ENCODE measurements at places on chromosomes 12 and 14. TPM values are rescaled to one million over a fixed set of nuclear protein-coding genes. Genes with fewer than 3 reads are reported as not detected.
A peak's percentile ranks its signal among the peaks of the same experiment; 100 is the strongest.

DNA sequence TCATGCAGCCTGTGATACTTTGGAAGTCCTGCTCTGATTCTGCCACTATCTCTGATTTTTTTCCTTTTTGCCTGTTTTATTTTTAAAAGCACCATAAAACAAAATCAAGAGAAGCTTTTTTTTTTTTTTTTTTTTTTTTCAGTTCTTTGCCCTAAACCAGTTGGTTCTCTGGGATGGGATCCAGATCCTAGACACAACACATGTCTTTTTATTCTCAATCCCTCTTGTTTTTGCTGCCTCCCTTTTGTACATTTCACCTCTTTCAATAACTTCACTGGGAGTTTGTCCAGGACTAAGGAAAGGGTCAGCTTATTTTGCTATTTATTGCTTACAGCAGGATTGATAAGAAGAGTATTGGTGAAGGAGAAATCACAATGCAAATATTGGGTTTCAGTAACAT, 139.4 kb downstream of the GRIP1 start:
- no peak for DNase-seq

DNA sequence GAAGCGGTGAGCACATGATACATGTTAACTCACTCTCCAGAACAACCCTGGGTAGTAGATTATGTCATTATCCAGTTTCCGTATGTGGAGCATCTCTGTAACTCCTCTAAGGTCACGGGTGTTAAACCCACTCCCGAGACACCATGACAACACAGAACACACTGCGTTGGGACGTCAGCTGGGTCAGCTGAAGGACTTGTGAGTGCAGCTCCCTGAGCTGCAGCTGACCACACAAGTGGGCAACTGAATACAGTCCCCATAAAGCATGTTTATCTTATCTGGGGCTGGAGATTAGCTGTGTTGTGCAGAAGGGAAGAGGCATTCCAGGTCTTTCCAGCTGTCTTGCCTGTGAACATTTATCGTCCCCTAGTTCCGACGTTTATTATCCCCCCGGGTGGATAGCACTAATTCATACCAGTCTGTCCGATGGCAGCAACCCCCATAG, 211.5 kb downstream of the CHST11 start:
- no peak for DNase-seq

DNA sequence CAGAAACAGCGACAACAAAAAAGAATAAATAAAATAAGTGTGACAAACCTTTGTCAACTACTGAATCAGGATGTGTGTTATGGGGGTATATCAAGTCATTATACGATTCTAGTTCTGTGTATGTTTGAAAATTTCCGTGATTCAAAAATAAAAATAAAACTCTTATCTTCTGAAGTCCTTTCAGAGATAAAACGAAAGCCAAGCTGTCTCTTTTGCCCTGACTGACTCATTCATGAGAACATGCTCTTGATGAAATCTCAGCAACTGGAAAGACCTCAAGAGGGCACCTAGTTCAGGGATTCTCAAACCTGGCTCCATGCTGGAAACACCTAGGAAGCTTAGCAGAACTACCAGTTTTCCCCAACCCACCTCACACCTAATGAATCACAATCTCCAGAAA, 9.2 kb downstream of the FOXN3 start:
- DNase-seq = no peak

DNA sequence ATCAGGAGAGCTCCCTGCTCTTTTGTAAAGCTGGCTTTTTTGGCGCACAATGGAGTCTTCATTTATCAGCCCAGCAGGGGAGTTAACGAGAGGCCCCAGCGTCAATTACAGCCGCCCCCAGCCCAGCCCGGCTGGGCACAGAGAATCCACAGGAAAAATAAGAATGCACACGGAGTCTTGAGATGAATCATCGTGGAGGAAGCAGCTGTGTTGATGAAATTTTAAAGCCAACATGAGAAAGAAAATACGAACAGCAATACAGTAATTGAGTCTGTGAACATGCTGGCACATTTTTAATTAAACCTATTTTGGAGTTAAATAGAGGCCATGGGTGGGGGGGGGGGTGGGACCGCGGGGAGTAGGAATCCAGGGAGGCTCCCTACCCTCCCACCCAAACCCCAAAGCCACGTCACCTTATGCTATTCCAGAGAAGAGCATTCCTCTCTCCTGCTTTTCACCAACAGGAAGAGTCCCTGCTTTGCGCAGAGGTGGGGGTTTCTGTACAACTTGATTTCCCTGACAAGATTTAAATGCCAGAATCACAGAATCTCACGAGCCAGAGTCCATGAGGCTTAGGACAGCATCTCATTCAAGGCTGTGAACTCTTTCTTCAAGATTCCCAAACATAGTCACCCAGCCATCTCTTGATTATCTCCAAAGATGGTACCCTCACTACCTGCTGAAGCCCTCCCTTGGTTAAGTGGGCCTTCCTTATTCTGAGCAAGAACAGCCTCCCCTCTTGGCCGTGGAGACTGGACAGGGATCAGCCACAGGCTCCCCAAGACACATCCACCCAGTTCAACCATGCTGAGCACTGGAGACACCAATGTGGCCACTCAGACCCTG, 50.3 kb downstream of the CCNK start:
- peak; percentile 97 for DNase-seq

DNA sequence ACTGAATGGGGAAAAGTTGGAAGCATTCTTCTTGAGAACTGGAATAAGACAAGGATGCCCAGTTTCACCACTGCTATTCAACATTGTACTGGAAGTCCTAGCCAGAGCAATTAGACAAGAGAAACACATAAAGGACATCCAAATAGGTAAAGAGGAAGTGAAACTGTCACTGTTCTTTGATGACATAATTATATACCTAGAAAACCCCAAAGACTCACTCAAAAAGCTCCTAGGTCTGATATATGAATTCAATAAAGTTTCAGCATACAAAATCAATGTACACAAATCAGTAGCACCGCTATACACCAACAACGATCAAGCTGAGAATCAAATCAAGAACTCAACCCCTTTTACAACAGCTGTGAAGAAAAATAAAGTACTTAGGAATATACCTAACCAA, 157.3 kb upstream of the DDHD1 start:
- no peak for DNase-seq

The TMEM132D gene
- not detected for total RNA-seq

DNA sequence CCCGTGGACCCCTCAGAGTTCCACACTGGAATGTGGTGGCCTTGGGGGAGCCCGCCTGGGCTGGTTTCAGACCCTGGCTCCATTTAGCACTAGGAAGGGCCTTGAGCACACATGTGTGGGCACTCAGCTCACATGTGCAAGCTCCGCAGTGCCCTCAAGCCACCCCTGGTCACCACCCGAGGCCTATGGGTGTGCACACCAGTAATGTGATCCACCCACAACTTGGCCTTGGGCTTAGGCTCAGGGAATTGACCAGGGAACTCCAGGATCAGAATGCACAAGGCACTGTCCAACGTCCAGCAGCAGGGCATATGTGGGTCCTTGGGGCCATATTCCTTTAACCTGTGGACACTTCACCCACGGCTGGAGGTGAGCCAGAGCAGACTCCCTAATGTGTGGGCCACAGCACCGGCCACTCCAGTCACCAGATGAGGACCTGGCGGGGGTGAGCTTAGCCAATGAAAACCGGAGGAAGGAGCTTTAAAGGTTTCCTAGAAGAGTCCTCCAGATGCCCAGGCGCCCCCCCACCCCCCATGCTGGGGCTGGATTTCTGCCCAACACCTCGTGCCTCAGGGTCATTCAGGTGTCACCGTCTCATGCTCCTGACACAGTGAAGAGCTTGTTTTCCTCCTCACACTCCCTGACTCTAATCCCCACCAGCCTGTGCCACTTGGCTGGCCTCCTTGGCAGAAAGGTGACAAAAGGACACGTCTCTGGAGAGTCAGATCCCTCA, 209.2 kb downstream of the ZFP36L1 start:
- no peak for DNase-seq

DNA sequence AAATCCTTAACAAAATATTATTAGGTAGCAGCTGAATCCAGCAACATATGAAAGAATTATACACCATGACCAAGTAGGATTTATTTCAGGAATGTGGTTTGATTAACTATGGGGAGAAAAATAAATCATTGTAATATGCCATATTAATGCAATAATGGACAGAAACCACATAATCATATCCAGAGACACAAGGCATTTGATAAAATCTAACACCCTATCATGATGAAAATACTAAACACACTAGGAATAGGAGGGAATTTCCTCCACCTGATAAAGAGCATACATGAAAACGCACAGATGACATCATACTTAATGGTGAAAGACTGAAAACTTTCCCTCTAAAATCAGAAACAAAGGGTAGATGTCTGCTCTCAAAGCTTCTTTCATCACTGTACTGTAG, 238.9 kb downstream of the PHLDA1 start:
- DNase-seq = no peak

The RNASE7 gene
- not detected for total RNA-seq

DNA sequence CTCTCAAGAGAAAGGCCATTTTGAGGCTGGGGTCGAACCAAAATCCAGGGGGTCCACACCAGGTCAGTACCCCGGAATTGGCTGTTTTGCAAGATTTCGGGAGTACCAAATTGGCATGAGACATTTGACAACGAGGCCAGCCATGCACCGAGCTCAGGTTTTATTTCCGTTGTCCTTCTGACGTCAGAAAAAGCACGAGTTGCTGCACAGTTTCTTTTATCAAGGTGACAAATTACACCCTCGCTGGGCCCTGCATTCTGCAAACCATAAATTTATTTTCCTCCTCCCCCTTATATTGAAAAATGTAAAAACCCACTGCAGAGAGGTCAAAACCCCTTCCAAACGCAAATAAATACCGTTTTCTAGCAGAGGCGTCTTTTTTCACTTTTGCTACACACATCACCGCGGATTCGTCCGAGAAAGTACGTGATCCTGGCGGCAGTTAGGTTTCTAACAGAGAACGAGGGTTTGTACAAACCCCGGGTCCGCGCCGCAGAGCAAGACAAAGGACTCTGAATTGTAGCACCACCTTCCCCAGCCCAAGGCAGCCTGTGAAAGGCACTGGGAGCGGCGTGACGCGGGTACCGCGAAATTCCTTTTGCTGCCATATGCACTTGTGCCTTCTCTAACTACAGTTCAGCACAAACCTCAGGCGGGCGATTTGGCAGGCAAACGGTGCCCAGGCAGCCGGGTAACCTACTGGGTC, 1.8 kb downstream of the SLC38A1 start:
- DNase-seq = peak; percentile 77
